HTR-8/SVneo (cell line): ENCODE measurements at places on chromosomes 16 and 17.

- DNase-seq: no peak
These were observed 13.8 kb upstream of the KRT17 start for GRCh38 chr17:41638194-41638593.

GRCh38 chr17:82348866-82349265 lies 10.2 kb upstream of the TEX19 start:
- no peak for DNase-seq

DNA sequence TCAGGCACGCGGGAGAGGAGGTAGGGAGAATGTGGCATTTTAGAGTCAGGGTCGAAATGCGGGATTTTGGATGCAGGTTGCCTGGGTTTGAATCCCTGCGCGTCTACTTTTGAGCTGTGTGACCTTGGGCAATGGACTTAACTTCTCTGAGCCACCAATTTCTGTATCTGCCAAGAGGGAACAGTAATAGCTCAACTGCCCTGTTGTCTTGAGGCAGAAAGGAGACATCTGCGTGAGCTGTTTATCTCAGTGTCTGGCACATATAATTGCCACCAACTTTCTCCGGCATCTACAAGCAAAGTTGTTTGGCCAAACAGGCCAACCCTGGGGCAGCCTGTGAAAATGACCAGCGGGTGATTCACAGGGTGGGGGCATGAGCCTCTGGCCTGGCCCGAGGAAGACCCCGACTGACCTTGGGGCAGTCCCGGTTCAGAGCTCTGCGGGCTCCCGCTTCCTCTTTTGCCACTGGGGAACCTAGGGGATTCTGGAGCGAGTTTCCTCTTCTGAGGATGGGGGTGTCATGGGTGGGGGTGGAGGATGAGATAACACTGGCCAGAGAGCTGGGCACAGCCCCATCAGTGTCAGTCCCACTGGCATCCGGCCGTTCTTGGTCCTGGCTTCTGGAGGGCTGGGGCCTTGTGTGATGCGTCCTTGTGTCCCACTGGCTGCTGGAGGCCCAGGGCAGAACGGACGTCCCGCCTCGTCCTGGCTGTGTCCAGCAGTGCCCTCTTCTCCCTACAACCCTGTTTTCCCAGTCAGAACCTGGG lies 1.3 kb downstream of the SNN start:
- DNase-seq: no peak

GRCh38 chr17:65170839-65171238 lies 33.7 kb downstream of the RGS9 start:
- no peak for DNase-seq

DNA sequence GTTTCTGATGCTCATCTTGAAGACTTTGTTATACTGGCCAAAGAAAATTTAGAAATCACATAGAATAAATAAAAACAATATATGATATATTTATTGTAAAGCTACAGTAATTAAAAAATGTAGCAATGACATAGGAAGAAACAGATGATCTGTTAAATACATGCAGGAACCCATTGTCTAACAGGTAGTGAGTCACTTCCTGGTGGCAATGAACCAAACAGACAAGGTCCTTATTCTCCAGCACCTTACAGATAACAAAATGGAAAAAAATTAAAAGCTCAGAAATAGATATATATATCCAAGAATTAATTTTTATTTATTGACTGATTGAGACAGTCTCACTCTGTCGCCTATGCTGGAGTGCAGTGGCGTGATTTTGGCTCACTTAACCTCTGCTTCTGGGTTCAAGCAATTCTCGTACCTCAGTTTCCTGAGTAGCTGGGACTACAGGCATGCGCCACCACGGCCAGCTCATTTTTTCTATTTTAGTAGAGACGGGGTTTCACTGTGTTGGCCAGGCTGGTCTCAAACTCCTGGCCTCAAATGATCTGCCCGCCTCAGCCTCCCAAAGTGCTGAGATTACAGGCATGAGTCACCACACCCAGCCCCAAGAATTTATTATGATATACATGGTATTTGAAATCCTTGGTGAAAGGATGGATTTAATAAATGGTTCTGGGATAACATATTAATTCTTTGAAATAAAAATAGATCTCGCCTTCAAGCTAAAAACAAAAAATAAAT lies 7.5 kb downstream of the NETO2 start:
- DNase-seq: no peak

- DNase-seq: no peak
These were observed 39.5 kb downstream of the SREBF1 start for GRCh38 chr17:17797119-17797809.

- no peak for DNase-seq
These were observed 17.5 kb downstream of the B9D1 start for GRCh38 chr17:19345067-19345460.

- DNase-seq: no peak
These were observed 590 bp upstream of the CD79B start for GRCh38 chr17:63932721-63933120.

GRCh38 chr16:65195998-65196397 lies 74.1 kb upstream of the CDH11 start:
- no peak for DNase-seq

- no peak for DNase-seq
These were observed 8.5 kb downstream of the ZC3H18 start for GRCh38 chr16:88578446-88579313.
